Bronchial epithelial cell (primary cell): ENCODE measurements at places on chromosomes 7 and 10. TPM values are rescaled to one million over a fixed set of nuclear protein-coding genes. Genes with fewer than 3 reads are reported as not detected.
A peak's percentile ranks its signal among the peaks of the same experiment; 100 is the strongest.

IFIT1 gene
- 0.26 TPM in 2 replicates for total RNA-seq

KCP gene
- 0.53 and 1.3 TPM in 2 replicates for total RNA-seq

RAPGEF5 gene
- 5.8 and 6.3 TPM in 2 replicates for total RNA-seq

ZNF467 gene
- total RNA-seq = 0.26 and 3.5 TPM in 2 replicates

HMX2 gene
- not detected in 2 replicates for total RNA-seq

CCSER2 gene
- total RNA-seq = 22.4 and 25.2 TPM in 2 replicates

SLC26A5 gene
- total RNA-seq = not detected in 2 replicates

AKR1D1 gene
- total RNA-seq = under 0.01 TPM in 1 of 2 replicates, not detected in the other

CLRN3 gene
- total RNA-seq = not detected in 2 replicates

PAX4 gene
- total RNA-seq = not detected in 2 replicates

RGR gene
- total RNA-seq = not detected in 2 replicates

HOXA6 gene
- 0.53 TPM in 1 of 2 replicates, not detected in the other for total RNA-seq

FOXI2 gene
- not detected in 2 replicates for total RNA-seq

BTBD16 gene
- total RNA-seq = 0.13 and 0.26 TPM in 2 replicates

GRCh38 chr10:17062955-17063484 lies 66.6 kb downstream of the CUBN start:
- DNase-seq = peak; percentile 95

DNA sequence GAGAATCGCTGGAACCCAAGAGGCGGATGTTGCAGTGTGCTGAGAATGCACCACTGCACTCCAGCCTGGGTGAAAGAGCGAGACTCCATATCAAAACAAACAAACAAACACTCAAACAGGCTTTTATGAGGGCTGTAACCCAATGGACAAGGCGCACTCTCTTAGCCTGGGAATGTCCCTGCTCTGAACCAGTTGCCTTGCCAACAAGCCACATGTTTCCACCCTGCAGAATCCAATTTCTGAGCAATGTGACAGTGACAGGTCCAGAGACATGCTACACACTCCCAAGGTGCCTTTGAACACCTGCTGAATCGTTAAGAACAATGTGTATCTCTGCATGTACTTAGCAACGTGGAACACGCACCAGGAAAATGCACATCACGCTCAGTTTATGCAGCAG lies 186.8 kb upstream of the AUTS2 start:
- DNase-seq = no peak

GRCh38 chr7:132433301-132433700 lies 143.0 kb downstream of the PLXNA4 start:
- DNase-seq = no peak

- DNase-seq = peak; percentile 13
These were observed 190.0 kb downstream of the PLXNA4 start for GRCh38 chr7:132386201-132386681.

GRCh38 chr10:95333997-95334804 lies 43.4 kb upstream of the PDLIM1 start:
- DNase-seq = peak; percentile 85

GRCh38 chr10:17412323-17412722 lies 42.1 kb downstream of the ST8SIA6 start:
- DNase-seq = peak; percentile 17

- DNase-seq = no peak
These were observed 199.1 kb downstream of the MAD1L1 start for GRCh38 chr7:2033586-2034135.

DNA sequence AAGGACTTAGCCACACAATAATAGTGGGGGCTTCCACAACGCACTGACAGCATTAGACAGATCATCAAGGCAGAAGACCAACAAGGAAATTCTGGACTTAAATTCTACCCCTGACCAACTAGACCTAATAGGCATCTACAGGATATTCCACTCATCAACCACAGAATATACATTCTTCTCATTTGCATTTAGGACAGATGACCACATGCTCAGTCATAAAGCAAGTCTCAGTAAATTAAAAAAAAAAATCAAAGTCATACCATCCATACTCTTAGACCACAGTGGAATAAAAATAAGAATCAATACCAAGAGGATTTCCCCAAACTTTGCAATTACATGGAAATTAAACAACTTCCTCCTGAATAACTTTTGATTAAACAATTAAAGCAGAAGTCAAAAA lies 155.9 kb downstream of the CDK14 start:
- peak; percentile 20 for DNase-seq

- no peak for DNase-seq
These were observed 37.7 kb upstream of the ITGB1 start for GRCh38 chr10:32995751-32996150.

GRCh38 chr7:24894429-24895221 lies 85.4 kb downstream of the OSBPL3 start:
- no peak for DNase-seq

DNA sequence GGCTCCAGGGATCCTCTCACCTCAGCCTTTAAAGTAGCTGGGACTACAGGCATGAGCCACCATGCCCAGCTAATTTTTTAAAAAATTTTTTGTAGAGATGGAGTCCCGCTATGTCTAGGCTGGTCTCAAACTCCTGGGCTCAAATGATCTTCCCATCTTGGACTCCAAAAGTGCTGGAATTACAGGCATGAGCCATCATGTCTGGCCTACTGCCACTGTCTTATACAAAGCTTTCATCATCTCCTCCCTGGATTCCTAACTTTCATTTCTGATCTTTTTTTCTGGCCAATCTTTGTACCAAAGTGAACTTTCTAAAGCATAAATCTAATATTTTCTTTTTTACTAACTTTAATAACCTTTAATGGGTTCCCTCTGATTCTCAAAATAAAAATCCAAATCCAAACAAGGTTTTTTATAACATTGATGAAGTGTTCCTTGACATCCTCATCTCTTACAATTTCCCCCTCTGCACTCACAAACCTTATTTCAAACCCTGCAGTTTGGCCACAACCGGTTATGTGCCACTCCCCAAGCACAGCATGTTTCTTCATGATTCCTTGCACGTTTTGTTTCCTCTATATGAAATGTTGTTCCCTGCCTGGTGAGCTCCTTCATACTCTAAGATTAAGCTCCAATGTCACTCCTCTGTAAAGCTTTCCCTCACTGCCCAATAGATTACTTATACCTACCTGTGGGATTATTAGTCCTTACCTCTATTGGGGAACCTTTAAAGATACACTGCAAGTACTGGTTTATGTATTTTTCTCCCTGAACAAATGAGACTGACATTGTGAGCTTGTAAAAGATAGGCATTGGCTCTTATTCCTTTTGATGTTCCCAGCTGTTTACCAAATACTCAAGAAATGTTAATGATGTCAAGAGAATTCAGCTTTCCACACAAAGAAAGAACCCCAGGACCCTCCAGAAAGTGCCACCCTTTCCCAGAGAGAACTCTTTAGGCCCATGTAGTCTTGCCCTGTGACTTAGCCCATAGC lies 101.7 kb downstream of the HOXA1 start:
- DNase-seq = peak; percentile 65

DNA sequence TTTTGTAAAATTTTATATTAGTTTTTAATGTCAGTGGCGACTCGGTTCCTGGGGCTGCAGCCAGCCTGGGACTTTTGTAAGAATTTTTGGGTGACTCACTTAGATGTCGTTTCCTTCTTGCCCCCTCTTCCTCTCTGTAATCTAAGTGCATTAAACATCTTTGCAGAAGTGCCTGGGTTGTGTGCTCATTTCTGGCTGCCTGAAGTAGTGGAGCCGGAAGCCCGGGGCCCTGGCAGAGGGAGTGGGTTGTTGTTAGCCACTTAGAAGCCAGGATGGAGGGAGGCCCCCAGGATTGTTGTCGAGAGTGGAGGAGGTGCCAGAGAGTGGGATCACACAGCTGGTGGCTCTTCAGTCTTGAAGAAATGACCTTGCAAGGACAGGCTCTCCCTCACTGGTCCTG lies 11.0 kb upstream of the TRIM8 start:
- DNase-seq = peak; percentile 49

DNA sequence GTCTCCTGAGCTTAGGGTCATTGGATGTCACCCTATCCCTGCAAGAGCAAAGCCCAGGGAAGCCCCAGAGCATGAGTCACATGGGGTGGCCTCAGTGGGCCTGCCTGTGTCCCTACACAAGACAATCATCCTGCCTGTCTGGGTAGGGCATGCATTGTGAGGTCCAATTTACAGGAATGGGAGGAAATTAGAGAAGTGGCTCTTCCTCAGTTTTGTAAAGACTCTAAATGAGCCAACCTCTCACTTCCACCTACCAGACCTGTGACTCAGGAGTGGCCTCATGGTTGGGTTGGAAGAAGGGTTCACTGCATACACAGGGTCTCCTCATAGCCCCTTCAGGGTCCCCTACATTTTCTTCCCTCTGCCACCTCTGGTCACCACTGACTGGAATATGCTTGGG lies 43.6 kb upstream of the SMNDC1 start:
- no peak for DNase-seq

DNA sequence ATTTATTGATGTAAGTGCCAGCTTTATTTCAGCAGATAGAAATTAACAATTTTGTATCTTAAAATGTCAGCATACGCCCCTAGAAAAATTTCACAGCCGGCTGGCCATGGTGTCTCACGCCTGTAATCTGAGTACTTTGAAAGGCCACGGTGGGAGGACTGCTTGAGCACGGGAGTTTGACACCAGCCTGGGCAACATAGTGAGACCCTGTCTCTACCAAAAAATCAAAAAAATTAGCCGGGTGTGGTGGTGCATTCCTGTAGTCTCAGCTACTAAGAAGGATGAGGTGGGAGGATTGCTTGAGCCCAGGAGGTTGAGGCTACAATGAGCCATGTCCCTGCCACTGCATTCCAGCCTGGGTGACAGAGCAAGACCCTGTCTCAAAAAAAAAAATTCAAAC lies 14.1 kb downstream of the GTF2I start:
- no peak for DNase-seq

DNA sequence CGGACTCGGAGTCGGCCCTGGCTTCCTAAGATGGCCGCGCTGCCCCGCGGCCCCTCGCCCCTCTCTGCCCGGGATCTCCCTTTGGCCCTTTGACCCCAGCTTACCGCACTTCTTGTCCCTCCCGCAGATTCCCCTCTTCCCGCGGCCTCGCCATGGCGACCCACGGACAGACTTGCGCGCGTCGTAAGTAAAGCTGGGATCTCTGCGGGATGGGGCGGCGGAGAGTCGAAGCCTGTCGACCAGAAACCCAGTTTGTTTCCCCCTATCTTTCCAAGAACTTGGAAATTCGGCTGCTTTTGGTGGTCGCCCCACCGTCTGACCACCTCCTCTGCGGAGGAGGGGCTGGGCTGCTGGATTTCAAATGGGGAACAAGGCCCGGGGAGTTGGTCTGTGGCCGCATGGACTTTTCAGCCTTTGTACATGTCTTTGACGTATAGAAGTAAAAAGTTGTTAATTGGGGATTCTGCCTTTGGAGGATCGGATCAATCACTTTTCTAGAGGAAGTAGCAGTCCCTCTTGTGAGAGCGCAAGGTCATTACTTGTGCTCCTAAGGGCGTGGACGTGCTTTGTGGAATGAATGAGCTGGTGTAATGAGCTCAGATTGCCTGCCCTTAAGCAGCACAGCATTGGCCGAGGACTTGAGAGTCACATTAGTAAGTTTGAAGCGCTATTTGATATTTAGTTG lies 553 bp downstream of the VDAC2 start:
- peak; percentile 74 for DNase-seq

DNA sequence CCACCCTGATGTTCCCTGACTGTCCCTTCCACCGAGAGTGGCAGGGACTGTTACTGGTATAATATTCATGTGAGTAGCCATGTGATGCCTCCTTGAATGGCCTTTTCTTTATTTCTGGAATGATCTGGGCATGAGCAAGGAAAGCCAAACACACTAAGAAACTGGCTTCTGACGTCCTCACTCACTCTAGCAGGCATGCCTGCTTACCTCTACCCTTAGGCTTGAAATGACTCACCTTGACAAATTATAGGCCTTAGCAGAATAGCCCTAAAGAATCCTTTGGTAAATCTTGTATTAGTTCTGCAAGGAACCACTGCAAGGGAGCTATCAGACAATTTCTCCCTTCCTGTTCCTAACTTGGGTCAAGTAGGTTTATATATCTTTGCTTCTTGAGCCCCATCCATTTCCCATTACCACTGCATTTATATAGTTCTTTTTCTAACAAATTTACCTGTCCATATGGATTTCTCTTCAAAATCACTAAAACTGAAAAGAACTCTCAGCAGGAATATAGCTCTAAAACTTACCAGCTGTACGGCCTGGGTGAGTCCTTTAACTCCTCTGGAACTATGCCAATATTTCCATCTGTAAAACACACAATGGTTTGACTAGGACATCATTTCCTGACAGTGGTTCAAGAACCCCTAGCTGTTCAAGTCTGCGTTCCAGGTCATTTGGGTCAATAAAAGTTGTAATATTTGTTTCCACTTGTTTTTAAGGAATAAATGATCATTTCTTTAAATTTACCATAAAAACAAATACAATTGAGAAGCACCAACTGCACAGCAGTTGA lies 13.0 kb upstream of the NDUFA5 start:
- DNase-seq = peak; percentile 85

- DNase-seq = no peak
These were observed 273.4 kb downstream of the DIP2C start for GRCh38 chr10:416091-416515.

DNA sequence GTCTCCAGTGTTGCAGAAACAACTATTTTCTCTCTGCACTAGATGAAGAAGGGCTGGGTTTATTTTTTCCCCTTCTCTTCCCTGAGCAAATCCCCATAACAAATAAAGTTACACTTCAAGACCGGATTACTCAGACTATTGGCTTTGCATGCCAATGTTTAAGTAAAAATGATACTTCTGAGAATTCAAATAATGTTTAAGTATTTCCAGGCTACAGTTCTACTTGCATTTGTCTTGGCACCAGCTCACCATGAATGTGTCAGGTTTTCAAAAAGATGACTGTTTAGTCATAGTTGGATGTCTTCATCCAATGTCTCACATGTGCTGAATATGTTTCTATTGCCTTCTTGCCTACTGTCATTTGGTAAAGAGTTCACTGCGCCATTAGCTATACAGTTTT lies 912.6 kb downstream of the GATA3 start:
- DNase-seq = peak; percentile 52

GRCh38 chr7:132390705-132391104 lies 185.6 kb downstream of the PLXNA4 start:
- no peak for DNase-seq

DNA sequence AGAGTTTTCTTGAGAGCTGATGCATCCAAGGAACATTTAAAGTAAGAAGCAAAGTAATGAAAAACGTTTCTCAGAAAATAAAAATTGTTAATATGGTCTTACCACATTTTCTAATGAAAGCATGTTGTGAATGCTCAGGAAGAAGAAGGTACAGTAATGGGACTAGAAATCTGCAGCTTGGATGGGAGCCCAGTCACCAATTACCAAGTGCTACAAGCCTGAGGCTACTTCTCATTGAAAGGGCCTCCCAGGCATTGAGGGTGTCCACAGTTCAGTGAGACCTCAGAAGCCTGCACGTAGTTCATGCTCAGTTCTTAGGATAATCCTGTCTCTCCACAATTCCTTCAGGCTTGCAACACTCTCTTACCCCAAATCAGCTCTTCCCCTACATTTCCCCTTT lies 17.6 kb downstream of the PTN start:
- DNase-seq = no peak
